Activated T-helper 1 cell treated with anti-CD3 and anti-CD28 coated beads, Interleukin-12 subunit alpha, Interleukin-12 subunit beta, Interleukin-2, Interleukin-4 antibody, amounts not matched to agents 30 ng/mL and 10 ng/mL and 1 ng/mL, durations not matched to agents 14 hours and 24 hours and 36 hours (primary cell): ENCODE measurements at places on chromosomes 13 and 19. TPM values are rescaled to one million over a fixed set of nuclear protein-coding genes. Genes with fewer than 3 reads are reported as not detected.

DNA sequence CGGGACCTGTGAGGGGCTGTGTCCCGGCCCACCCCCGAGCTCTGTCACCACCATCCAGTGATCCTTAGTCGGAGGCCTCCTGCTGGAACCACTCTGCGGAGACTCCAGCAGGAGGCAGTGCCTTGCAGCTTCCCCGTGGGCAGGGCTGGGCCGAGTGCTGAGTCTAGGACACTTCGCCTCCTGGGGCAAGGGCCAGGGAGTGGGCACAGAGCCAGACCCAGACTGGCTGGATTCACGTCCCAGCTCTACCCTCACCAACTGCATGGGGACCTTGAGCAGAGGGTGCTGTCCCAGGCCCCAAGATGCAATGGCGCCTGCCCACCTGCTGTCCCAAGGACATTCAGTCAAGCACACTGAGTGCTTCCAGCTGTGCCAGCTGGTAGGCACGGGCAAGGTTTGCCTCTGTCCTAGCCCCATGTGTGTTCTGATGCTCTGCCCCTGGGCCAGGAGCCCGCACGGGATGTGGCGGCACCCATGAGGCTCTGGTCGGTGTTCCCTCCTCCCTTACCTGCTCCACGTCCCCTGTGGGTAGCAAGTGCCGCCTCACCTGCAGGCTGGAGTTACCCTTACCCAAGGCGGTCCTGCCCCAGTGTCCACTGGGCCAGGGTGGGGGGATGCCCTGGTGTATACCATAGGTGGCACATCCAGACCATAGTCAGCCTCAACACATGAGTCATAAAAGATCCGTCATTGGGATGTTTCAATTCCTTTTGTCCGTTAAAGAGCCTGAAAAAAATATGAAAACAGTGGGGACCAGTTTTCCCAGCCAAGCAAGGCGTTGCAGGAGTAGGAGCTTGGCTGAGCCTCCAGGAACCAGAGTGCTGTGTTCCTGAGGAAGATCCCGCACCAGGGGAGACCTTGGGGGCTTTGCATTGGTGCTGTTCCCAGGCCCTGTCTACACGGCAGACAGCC lies 7.4 kb downstream of the FZR1 start:
- no peak for DNase-seq

DNA sequence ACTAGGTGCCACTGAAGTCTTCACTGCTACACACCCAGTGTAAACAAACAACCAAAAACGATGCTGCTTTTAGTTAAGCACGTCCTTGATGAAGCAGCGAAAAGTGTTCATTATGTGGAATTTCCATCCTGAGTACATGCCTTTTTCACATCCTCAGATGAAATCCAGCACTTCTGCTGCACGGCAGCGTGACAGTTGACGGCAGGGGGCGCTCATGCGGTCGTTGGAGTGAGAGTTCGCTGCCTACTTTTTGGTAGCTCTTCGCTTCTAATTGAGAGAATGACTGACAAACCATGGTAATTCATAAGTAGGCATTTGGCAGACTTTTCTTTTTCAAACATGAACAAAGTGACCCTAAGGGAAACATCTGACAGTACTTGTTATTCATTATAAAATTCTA lies 1124.9 kb downstream of the EFNB2 start:
- DNase-seq = no peak

DNA sequence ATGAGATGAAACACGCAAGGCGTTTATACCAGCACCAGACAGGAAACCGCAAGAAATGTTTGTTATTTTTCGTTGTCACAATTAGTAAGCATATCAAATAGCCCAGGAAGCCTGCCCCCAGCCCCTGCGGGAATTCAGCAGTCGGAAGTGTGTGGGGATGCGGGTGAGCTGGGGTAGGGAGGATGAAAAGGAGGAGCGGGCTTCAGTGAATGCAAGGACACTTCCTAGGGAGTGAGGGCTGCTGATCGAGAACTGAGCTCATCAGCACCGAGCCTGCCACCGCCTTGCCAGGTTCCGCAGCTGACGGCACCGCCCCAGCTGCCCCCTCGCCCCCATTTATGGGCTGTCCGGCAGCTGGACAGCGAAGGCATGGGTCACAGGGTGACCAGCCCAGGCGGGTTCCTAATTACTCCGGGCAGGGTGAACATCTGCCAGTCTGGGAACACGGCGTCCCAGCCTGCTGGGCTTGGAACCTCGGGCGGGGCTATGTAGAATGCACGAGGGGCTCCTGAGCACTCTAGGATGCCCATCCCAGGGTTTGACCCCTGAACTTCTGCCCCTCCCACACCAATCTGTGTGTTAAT lies 1.6 kb upstream of the BEST2 start:
- DNase-seq = no peak

DNA sequence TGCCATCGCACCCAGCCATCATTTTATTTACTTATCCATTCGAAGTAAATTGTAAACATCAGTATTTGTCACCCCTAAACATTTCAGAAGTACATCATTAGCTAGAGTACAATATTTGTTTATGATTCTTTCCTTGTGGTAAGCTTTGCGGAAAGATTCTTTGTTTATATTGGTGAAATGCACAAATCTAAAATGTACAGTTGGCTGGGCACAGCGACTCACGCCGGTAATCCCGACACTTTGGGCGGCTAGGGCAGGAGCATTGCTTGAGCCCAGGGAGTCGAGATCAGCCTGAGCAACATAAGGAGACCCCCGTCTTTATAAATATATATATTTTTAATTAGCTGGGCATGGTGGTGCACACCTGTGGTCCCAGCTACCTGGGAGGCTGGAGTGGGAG lies 10.1 kb downstream of the LGALS7B start:
- DNase-seq = no peak

DNA sequence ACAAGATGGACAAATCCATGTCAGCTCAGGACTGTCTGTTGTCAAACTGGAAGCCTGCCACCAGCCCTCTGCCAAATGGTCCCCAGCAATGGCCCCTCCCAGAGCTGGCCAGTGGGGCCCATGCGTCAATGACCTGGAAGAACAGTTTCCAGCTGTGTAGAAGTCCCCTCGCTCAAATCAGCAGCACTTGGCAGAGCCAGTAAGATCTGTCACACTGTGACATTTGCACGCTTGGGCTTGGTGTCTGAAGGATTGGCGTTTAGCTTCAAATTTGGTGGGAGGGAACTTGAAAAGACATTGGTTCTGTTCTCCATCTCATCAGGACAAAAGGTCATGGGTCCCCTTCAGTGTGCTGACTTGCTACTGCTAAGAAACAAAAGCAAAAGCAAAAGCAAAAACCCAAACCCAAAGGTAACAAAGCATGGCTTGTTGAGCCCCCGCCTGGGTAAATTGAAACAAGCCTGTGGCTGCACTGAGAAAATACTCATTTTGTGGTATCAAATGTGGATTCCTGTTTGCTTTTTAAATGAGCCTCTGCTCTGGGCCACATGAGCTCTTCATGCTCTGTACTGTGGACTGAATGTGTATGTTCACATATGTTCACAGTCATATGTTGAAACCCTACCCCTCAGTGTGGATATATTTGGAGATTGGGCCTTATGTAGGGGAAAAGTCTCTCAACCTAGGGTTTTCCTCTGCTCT lies 253.6 kb upstream of the MAB21L1 start:
- no peak for DNase-seq

DNA sequence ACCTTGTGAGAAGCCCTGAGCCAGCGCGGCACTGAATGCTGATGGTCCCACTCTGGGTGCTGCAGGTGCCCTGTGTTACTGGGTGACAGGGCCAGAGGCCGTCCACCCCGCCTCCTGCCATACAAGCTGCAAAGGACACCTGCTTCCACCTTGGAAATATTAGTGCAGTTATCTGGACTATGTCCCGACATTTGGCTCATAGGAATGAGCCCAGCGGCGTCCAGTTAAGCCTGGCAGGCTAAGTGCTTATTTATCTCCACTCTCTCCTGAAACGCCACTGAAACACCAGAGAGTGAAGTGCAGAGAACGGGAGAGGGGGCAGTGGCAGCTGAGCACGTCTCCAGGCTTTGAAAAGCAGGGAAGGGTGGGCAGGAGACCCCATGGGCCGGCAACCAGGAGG lies 145.8 kb downstream of the KDM4B start:
- DNase-seq = no peak

Gene ZFP14
- total RNA-seq = 0.83 and 1.7 TPM in 2 replicates

Gene ZNF729
- total RNA-seq = not detected in 2 replicates

Gene KLK6
- not detected in 2 replicates for total RNA-seq

DNA sequence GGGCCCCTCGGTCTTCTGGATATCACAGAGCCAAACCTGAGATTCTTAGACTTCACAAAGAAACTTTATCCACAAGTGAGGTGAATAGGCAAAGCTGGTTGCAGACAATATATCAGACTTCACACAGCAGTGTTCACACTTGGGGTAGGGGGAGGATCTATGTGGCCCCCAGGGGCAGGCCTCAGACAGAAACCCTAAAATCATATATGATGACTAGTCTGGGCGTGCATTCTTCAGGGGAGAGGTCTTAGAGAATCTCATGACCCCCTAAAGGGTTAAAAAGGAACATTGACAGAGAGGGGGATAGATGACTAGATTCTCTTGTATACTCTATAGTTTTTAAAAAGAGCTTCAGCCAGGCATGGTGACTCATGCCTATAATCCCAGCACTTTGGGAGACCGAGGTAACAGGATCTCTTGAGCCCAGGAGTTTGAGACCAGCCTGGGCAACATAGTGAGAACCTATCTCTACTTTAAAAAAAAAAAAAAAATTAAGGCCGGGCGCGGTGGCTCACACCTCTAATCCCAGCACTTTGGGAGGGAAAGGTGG lies 2.8 kb downstream of the TYROBP start:
- DNase-seq = no peak

DNA sequence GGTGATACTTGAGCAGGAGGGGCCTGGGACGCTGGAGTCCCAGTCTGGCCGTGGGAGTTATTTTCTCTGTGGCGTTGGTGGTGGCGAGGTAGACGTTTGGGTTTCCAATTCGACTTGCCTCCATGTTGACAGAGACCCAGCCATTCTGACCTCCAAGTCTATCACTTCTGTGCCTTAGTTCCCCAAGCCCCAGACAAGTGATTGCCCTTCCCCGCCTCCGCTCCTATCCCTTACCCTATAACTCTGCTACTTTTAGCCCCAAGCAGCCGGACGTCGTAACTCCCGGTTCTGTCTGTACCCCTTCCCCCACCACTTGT lies 549 bp downstream of the TIMM50 start:
- no peak for DNase-seq

Gene IQCN
- total RNA-seq = 2.8 and 3.2 TPM in 2 replicates

- DNase-seq = peak; percentile 68
These were observed 18.5 kb downstream of the LYPD3 start for GRCh38 chr19:43446746-43447489.

Gene B3GNT8
- 0.44 and 0.99 TPM in 2 replicates for total RNA-seq

Gene CERS4
- total RNA-seq = 26.4 and 29.7 TPM in 2 replicates

GRCh38 chr13:99288089-99288488 lies 19.1 kb downstream of the GPR183 start:
- no peak for DNase-seq

DNA sequence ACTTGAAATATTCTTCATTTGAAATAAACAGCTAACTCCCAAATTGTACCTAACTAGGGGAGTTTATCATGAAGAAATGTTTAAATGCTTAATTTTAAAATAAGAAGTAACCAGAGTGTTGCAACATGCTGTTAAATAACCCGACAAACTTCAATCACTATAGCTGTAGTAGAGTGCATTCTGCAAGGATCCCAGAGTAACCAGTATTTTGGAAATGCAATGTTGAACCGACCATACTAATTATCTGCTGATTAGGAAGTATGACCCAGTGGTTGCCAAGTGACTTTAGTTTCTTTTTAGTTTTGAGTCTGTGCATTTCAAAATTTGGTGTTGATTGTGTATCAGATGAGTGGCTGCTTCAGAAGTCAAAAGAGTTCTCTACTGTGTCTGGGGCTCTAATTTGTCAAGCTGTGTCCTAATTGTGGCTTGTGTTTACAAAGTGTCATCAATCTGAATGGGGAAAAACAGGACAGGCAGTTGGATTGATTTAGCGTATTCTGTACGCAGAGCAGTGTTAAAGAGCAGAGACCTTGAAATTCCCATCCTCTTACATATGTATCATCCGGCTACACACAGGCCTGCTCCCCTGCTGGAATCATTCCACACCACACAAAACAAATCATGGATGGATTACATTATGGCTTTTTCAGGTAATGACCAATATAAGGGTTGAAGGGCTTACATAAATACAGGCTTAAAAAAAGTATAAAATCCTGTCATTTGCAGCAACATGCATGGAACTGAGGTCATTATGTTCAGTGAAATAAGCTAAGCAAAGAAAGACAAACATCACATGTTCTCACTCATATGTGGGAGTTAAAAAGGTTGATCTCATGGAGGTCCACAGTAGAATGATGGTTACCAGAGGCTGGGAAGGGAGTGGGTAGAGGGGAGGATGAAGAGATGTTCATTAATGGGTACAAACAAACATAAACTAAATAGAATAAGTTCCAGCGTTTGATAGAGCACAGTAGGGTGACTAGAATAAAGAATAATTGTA lies 351.5 kb downstream of the KLF12 start:
- no peak for DNase-seq

Gene FGF21
- not detected in 2 replicates for total RNA-seq

GRCh38 chr13:112161521-112162301 lies 94.8 kb downstream of the SOX1 start:
- no peak for DNase-seq

GRCh38 chr13:99282264-99283231 lies 24.4 kb upstream of the GPR18 start:
- no peak for DNase-seq

Gene CNN1
- not detected in 2 replicates for total RNA-seq

- DNase-seq = no peak
These were observed 35.1 kb downstream of the ESD start for GRCh38 chr13:46761866-46762265.

DNA sequence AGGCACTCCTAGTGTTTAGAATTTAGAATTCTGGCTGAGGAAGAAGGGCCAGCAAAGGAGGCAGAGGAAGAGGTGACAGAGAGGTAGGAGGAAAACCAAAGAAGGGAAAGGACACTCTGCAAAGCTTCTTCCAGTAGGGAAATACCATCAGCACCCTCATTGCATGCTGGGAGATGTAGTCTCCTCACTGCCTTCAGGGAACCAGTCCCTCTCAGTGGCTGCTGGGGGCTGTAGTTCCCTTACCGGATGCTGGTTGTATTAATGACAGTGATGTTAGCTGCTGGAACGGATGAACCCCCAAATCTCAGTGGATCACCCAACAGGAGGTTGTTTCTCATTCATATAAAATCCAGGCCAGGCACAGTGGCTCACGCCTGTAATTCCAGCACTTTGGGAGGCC lies 10.1 kb downstream of the GRIN2D start:
- DNase-seq = peak; percentile 28

GRCh38 chr19:29834991-29835846 lies 23.4 kb downstream of the CCNE1 start:
- DNase-seq = no peak

Gene STARD13
- 6.9 and 7.2 TPM in 2 replicates for total RNA-seq

DNA sequence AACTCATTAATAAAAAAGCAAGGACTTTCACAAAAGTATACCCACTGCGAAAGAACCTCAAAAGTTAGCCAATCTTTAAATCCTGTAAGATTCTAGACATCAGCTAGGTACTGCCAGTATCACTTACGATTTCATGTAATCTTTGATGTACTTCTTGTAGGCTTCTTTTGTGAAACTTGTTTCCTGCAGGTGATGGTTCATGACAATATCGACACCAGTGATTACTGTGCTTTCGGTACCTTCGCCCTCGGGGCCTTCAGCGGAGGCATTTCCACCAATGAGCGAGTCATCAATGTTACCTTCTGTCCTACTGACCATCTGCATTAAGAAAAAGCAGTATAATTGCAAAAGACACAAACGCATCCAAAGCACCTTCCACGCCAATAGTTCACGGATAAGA lies 1.1 kb downstream of the TPT1 start:
- peak; percentile 21 for DNase-seq

Gene TIMM50
- 121 and 127 TPM in 2 replicates for total RNA-seq

Gene PALM
- total RNA-seq = 0.18 TPM in 1 of 2 replicates, not detected in the other

Gene TEX101
- total RNA-seq = not detected in 2 replicates

Gene HCST
- 58.5 and 62.2 TPM in 2 replicates for total RNA-seq

- no peak for DNase-seq
These were observed 1372.1 kb downstream of the PCDH9 start for GRCh38 chr13:65857942-65858565.
